ENCODE measurements at places on chromosomes 6 and 20.
A peak's percentile ranks its signal among the peaks of the same experiment; 100 is the strongest.

GRCh38 chr20:64083378-64083803 is 807 bp downstream of the LKAAEAR1 start:
- H3K4me1 ChIP-seq: peaks cover 38% of the 10 kb centered on the region
- no peak overlapping the region for H3K27ac ChIP-seq
- H3K4me3 ChIP-seq: peak overlapping the region; percentile 63
- no peak for DNase-seq
- H3K36me3 ChIP-seq: no peaks in the 10 kb centered on the region
- H3K27me3 ChIP-seq: peaks cover 17% of the 10 kb centered on the region

DNA sequence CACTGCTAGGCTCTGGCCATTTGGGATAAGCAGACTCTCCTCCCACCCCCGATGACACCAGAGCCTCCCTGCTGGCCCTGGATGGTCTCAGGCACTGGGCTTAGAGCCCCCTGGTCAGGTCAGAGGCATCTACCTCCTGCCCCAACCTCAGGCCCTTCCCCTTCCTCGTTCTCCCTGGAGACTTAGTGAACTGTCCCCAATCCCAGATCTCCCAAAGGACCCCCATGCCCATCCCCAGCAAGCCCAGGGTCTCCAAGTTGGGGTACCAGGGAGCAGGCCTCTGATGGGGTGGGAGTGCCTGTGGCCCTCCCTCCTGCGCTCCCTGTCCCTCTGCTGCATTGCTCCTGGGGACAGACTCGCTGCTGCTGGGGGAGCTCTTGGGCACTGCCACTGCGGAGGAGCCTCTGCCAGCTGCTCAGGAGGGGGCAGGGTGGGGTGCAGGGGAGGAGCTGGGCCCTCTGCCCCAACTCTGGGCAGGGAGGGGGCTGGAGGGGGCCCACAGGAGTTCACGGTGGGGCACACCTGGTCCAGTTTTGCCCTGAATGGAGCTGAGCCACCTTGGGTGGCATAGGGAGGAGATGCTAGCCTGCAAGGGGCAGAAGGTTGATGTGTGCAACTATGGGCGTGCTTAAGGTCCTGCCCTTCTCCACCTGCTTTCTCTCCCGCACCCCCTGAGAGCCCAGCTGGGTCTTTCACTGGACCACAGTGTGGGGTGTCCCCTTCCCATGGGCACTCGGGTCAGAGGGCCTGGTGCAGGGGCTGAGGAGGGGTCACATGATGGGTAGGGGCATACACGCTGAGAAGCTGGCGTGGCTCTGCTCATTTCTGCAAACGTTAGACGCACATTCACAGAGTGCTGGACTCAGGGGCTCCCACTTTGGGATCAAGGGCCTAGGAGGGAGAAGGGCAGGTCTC is 40.4 kb downstream of the SPDEF start:
- H3K27ac ChIP-seq: no peak overlapping the region
- no peak overlapping the region for H3K4me3 ChIP-seq
- H3K27me3 ChIP-seq: peaks cover 19% of the 10 kb centered on the region

- H3K4me1 ChIP-seq: peaks cover 43% of the 10 kb centered on the region
- no peak for DNase-seq
- no peak overlapping the region for H3K4me3 ChIP-seq
- H3K36me3 ChIP-seq: no peaks in the 10 kb centered on the region
- H3K27ac ChIP-seq: no peak overlapping the region
Observed at GRCh38 chr20:22579711-22580697, 4.4 kb downstream of the FOXA2 start.

GRCh38 chr6:149354009-149354408 is 36.5 kb downstream of the TAB2 start:
- H3K4me1 ChIP-seq: no peaks in the 10 kb centered on the region
- no peaks in the 10 kb centered on the region for H3K27me3 ChIP-seq
- H3K36me3 ChIP-seq: no peaks in the 10 kb centered on the region
- DNase-seq: no peak
- H3K27ac ChIP-seq: no peak overlapping the region

DNA sequence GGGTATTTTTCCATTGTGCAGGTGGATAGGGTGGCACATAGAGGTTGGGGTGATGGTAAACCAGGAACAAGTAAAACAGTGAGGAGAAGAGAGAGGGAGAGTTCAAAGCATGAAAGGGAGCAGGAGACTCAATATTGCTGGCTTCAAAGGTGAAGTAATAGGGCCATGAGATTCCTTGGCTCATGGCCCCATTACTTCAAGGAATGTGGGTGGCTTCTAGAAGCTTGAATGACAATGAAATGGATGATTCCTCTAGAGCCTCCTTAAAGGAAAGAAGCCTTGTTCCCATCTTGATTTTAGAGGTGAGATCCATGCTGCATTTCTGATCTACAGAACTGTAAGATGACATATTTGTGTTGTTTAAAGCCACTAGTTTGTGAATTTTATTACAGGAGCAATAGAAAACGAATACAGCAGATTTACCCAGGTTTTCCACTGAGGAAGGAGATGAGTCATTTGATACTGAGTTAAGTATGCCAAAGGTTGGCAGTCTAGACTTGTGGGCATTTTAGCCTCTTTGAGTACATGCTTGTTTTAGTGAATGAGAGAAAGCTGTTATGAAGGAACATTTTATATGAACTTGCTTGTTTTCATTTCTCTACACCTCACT is 110.4 kb downstream of the PLCB4 start:
- H3K36me3 ChIP-seq: no peaks in the 10 kb centered on the region
- no peaks in the 10 kb centered on the region for H3K4me1 ChIP-seq
- DNase-seq: no peak
- H3K27ac ChIP-seq: no peak overlapping the region
- H3K4me3 ChIP-seq: no peak overlapping the region

- H3K27me3 ChIP-seq: no peaks in the 10 kb centered on the region
- H3K4me1 ChIP-seq: no peaks in the 10 kb centered on the region
- H3K27ac ChIP-seq: no peak overlapping the region
- H3K36me3 ChIP-seq: no peaks in the 10 kb centered on the region
Observed at GRCh38 chr6:93721386-93722048, 302.2 kb upstream of the EPHA7 start.

DNA sequence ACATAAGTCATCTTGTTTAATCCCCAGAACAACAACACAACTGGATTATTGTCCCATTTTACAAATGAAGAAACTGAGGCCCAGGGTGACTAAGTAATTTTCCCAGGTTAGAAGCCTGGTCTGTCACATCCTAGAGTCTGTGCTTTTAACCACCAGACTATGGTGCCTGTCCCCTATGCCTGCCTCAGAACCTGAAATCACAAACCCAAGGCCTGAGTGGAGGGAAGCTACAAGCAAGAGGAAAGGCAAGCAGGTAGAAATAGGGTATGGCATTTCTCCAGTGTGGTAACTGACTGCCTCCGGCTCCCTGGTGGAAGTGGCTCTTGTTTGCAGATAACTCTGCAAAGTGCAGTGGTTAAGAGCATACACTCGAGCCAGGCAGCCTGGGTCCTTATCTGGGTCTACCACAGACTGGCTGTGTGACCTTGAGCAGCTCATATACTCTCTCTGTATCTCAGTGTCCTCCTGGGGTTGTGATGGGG is 2.5 kb downstream of the TMEM63B start:
- no peaks in the 10 kb centered on the region for H3K27me3 ChIP-seq
- DNase-seq: no peak
- peaks cover 6% of the 10 kb centered on the region for H3K36me3 ChIP-seq
- no peak overlapping the region for H3K4me3 ChIP-seq
- H3K27ac ChIP-seq: no peak overlapping the region

GRCh38 chr20:36086767-36087166 is 67.8 kb upstream of the EPB41L1 start:
- no peak overlapping the region for H3K27ac ChIP-seq
- peaks cover 3% of the 10 kb centered on the region for H3K27me3 ChIP-seq
- DNase-seq: no peak

GRCh38 chr6:138293428-138294395 is 75.4 kb upstream of the PBOV1 start:
- no peak for DNase-seq
- H3K27me3 ChIP-seq: no peaks in the 10 kb centered on the region
- no peak overlapping the region for H3K4me3 ChIP-seq
- no peak overlapping the region for H3K27ac ChIP-seq
- H3K36me3 ChIP-seq: no peaks in the 10 kb centered on the region

DNA sequence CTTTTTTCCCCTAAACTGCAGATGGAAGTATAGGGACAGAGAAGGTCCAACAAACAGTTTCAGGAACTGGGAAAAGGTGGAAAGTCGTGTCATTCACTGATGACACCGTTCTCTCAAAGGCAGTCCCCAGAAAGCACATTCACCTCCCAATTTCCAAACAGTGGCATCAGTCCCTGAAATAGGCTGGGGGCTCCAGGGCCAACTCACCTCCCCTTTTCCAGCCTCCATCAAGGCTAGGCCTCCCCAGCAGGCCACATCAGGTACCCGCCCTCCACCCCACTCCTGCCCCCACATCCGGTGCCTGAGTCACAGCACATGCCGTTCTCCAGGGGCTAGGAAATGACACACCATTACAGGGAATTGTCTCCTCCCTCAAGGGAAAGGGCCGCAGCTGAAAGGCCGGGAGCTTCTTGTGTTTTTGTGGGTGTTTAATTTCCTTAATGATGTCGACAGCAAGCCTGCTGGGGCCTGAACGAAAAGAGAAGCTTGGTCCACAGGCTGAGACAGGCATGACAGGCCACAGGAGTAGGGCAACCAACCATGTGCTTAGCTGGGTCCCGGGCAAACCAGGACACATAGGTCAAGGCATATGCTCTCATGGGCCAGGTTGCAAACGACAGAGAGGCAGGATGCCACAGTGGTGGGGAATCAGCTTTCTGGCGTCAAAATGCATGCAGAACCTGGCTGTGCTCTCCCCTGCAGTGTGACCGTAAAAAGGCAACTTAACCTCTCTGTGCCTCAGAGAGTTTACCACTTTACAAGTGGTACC is 39.2 kb downstream of the ZMYND8 start:
- peak overlapping the region; percentile 97 for H3K27ac ChIP-seq
- peak; percentile 90 for DNase-seq
- H3K36me3 ChIP-seq: no peaks in the 10 kb centered on the region

DNA sequence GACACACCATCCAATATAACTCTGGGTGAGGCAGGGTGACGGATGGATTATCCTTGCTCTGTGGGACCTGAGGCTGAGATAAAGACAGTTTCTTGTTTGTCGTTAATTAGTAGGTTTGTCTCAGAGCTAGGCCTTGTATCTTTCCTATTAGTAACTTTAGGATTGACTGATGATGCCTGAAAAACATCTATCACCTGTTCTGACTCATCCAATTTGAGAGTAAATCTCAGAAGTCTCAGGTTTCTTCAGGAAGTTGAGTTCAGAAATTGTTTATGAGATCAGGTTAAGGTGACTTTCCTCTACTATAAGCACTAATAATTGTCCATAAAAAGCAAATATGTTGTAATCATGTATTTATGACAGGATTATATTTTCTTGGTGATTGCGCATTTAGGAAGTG is 129.5 kb upstream of the SUPT3H start:
- H3K4me3 ChIP-seq: no peak overlapping the region
- no peaks in the 10 kb centered on the region for H3K36me3 ChIP-seq
- no peaks in the 10 kb centered on the region for H3K27me3 ChIP-seq

DNA sequence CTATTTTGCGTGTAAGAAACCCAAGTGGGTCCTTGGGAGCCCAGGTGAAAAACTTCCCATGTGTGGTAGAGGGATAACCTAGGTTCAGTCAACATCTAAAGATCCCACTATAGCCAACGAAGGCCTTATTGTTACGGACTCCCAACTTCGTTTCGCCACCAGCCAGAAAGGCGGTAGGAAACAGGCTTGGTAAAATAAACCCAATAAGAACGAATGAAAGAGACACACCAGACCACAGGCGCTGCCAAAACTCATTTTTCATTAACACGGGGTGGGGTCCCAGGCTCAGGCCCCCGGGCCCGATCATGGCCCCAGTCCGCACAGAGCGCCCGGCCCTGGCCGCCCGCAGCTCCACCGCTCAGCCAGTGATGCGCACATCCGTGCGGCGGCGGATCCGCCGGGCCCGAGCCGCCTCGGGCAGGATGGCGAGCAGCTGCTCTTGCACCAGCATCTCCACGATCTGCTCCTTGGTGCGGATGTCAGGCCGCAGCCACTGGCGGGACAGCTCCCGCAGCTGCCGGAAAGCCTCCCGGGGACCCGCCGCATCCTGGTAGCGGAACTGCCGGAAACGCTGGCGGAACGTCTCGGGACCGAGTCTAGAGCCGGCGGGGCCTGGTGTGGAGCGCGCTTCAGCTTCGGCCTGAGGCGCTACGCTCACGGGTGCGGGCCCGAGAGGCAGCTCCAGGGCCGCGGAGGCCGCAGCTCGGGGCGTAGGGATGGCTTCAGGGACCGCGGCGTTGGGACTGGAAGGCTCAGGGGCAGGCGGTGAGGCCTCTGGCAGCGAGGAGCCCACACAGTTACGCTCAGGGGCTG is 709 bp downstream of the SCAND1 start:
- H3K27ac ChIP-seq: peak overlapping the region; percentile 99
- peak; percentile 83 for DNase-seq
- peak overlapping the region; percentile 84 for H3K4me3 ChIP-seq
- H3K4me1 ChIP-seq: peaks cover 33% of the 10 kb centered on the region
- H3K36me3 ChIP-seq: peaks cover 4% of the 10 kb centered on the region

DNA sequence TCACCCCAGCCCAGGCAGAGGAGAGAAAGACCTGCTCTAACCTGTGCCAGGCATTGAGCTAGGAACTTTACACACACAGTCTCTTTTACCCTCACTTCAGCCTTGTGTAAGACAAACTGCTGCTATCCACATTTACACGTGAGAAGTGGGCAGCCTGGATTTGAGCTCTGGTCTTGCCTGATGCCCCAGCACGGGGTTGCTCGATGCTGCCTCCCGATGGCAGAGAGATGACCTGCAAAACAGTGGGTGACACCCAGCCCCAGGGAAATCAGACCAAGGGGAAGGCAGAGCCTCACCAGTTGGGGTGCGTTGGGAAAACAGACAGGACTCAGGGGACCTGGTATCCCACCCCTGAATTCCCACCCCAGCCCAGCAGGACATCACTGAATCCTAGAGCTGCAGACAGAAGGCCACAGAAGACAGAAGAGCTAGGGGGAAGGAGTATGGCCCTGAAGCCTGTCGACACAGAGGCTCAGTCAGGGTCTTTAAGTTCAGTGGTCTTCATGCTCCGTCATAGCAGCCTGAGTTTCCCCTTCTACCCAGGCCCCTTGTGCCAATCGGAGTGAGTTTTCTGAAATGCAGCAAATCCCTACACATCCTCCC is 990 bp downstream of the BPI start:
- peaks cover 12% of the 10 kb centered on the region for H3K4me1 ChIP-seq
- H3K4me3 ChIP-seq: no peak overlapping the region
- H3K27me3 ChIP-seq: peaks cover 11% of the 10 kb centered on the region
- no peaks in the 10 kb centered on the region for H3K36me3 ChIP-seq

- no peak overlapping the region for H3K27ac ChIP-seq
- no peak for DNase-seq
- H3K4me3 ChIP-seq: no peak overlapping the region
- no peaks in the 10 kb centered on the region for H3K27me3 ChIP-seq
- no peaks in the 10 kb centered on the region for H3K4me1 ChIP-seq
- no peaks in the 10 kb centered on the region for H3K36me3 ChIP-seq
Observed at GRCh38 chr20:1050440-1050839, 48.3 kb upstream of the RSPO4 start.

GRCh38 chr6:98687752-98688151 is 146.6 kb upstream of the POU3F2 start:
- H3K27ac ChIP-seq: no peak overlapping the region
- DNase-seq: no peak
- H3K36me3 ChIP-seq: no peaks in the 10 kb centered on the region
- no peaks in the 10 kb centered on the region for H3K4me1 ChIP-seq

- no peaks in the 10 kb centered on the region for H3K4me1 ChIP-seq
- no peak overlapping the region for H3K27ac ChIP-seq
- no peaks in the 10 kb centered on the region for H3K36me3 ChIP-seq
- H3K4me3 ChIP-seq: no peak overlapping the region
- DNase-seq: no peak
Observed at GRCh38 chr6:153392156-153392555, 261.1 kb upstream of the RGS17 start.

- DNase-seq: no peak
- H3K27ac ChIP-seq: no peak overlapping the region
- H3K27me3 ChIP-seq: no peaks in the 10 kb centered on the region
- H3K4me3 ChIP-seq: no peak overlapping the region
- peaks cover 17% of the 10 kb centered on the region for H3K4me1 ChIP-seq
- H3K36me3 ChIP-seq: no peaks in the 10 kb centered on the region
Observed at GRCh38 chr6:107815846-107816245, 8.3 kb downstream of the SCML4 start.

Measured in suprapubic skin (tissue), 4 donors.